ENCODE measurements at places on chromosomes 6 and 20. TPM values are rescaled to one million over a fixed set of nuclear protein-coding genes. Genes with fewer than 3 reads are reported as not detected.

Gene ZNF165
- 1.1 TPM for polyA plus RNA-seq

Gene ISM1
- 2.1 TPM for polyA plus RNA-seq

Gene WFDC10B
- not detected for polyA plus RNA-seq

Gene AURKA
- polyA plus RNA-seq = 5.8 TPM

Gene SLC22A2
- not detected for polyA plus RNA-seq

- no peak for DNase-seq
Measured at GRCh38 chr20:5797165-5797564, 47.0 kb downstream of the SHLD1 start.

All from adrenal gland (tissue), 19 donors.